Stimulated activated CD4-positive, alpha-beta T cell treated with anti-CD3 and anti-CD28 coated beads, Interleukin-1b, Interleukin-23, amount 100 ng/mL, for 1 hour (primary cell): ENCODE measurements at places on chromosomes 1 and 21.

DNA sequence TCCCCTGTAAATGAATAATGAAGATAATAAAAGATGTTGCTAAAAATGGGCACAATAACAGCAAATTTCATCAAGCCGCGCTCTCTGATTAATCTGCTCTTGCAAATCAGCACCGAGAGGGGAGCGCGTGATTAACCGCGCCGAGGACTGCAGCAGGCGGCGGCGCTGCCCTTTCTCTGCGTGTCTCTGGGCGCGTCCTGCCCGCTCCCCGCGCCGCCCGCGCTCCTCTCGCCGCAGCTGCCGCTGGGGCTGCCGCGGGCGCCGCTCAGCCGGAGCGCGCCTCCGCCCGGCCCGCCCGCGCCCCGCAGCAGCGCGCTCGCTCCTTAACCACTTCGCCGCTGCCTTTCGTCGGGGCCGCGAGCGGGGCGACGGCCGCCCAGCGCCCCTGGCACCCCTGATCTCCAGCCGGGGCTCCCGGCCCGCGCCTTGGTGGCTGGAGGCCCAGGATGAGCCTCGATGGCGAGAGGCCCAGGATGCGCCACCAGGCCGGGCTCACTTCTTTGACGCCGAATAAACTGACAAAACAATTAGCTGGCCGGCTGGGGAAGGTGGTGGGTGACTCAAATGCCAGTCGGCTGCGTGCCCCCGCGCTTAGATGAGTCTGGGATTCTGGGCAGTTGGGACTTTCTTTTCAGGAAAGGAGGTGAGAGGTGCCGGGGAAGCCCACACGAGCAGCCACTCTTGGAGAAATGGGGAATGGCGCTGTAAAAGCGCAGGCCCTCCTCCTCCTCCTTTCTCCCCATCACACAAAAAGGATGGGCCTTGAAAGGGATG, 221.4 kb upstream of the PKN2 start:
- no peak for DNase-seq

DNA sequence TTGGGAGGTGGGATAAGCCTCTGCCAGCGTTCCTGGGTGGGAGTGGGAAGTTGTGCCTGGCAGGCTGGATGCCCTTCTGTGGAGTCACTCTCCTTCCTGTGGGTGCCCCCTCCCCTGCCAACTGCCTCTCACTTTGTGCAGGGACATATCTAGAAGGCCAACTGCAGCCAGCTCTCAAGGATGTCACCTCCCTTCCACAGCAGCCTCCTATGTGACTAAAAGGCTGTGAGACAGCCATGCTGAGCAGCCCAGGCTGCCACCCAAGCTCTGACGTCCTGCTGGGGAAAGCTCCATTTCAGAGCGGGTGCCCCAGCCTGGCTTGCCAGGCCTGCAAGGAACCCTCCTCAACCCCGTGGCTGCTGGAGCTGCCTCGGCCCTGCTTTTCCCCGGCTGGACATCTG, 19.6 kb upstream of the SLC26A9 start:
- no peak for DNase-seq

GRCh38 chr1:232986527-232986922, 36.1 kb downstream of the NTPCR start:
- no peak for DNase-seq

DNA sequence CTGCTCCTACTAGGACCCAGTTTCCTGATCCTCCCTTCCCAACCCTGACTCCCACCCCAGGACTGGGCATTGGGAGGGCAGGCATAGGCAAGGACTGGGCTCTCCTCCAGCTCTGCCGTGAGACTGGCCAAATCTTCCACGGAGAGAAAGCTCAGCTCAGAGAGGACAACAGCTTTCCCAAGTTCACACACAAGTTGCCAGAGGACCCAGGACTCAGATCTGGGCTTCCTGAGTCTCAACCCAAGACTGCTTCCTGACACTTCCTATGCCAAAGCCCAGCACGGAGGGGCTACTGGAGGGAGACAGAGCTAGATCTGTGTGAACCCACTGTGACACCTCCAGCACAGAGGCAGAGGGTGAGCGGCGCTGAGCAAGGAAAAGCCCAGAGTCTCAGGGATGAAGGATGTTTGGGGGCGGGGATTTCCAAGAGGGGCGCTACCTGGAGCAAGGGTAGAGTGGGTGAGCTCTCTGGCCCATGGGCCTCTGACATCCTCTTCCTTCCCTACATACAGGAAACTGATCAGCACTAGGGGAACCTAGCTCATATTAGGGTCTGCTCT, 7.1 kb downstream of the PDZK1IP1 start:
- no peak for DNase-seq

- no peak for DNase-seq
Measured at GRCh38 chr1:172556461-172556860, 23.5 kb downstream of the SUCO start.

- no peak for DNase-seq
Measured at GRCh38 chr1:20078171-20078651, 8.2 kb downstream of the PLA2G5 start.

DNA sequence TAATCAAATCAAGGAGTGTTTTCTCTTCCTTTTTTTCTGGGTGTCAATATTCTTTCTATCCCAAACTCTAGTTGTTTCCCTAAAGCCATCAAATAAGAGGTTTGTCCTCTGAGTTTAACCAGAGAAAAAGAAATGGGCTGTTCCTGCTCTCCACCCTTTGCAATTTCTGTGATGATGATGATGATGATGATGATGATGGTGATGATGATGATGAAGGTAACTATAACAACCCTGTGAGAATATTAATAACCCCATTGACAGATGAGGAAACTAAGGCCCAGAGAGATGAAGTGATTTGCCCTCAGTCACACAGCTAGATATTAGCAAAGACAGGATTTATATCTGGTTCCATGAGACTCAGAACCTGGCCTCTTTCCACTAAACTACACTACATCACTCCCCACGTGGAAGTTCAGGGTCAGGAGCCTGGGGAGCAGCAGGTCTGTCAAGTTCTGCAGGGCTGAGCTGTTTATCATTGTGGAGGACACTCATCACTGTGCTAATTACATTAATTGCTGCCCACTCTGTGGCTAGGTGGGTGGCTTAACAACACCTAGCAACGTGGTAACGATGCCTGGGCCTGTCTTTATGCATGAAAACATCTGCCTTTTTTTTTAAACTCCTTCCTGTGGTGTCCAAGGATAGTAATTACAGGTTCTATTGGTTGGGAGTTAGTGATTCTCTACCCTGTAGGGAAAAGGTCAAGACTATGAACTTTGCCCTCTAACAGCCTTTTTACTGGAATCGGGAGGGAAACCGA, 19.0 kb upstream of the JUN start:
- DNase-seq = no peak

DNA sequence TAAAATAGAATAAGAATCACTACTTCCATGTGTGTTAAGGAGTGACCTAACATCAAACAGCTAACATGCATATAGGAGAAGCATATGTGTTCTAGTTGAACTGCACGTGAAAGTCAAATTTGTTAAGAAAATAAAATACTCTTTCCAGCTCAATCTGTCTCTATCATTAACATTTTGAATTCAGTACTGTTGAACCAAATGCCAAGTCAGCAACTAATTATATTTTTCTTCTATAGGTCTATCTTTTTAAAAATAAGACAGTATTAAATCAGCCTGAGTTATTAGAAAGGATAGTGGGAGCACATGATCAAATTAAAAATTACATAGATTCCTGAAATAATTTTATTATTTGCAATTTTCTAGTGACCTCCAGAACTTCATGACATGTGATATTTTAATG, 141.8 kb downstream of the NRIP1 start:
- no peak for DNase-seq

GRCh38 chr1:205319081-205320018, 2.2 kb downstream of the NUAK2 start:
- DNase-seq = no peak

DNA sequence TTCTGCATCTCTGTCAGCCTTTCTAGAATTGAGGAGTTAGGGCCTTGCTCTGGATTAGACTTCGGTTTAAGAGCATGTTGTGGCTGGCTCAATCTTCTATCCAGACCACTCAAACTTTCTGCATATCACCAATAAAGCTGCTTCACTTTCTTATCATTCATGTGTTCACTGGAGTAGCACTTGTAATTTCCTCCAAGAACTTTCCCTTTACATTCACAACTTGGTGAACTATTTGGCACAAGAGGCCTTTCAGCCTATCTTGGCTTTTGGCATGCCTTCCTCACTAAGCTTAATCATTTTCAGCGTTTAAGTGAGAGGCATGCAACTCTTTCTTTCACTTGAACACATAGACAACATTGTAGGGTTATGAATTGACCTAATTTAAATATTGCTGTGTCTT, 3.6 kb upstream of the HORMAD1 start:
- no peak for DNase-seq

DNA sequence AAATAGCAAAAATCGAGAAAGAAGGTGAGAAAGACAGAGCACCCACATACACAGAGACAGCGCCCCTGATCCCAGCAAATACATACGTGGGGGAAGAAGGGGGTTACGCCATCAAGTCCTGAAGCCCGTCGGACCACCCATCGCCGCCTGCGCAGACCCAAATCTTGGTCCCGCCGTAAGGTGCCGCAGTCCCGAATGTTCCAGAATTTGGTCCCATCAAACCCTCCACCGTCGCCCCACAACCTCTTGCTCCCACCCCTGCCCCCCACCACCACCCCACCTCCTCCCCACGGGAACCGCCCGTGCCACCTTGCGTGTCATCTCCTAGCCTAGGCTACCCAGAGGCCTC, 71.7 kb downstream of the CD46 start:
- no peak for DNase-seq

DNA sequence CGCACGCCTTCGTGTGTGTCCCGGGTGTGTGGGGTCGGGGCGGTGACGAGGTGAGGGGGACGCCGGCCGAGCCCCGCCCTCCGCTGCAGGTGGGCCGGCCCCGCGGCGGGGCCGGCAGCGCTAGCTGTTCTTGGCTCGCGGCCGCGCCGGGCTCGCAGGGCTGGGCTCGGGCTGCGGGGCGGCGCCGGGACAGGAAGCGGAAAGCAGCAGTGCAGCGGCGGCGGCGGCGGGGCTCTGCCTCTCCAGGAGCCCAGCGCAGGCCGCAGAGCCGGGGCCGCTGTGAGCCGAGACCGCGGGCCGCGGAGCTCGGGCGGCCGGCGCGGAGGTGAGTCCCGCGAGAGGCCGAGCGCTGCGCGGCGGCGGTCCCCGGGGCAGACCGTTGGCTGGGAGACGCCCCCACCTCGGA, at the start of gene VANGL1:
Gene VANGL1, plus strand, starts transcription at position 209 of the 406 bp plus-strand sequence. CDS start 9,444 bp downstream, outside the sequence.
- DNase-seq = no peak

GRCh38 chr1:187009320-187009719, 180.6 kb downstream of the PLA2G4A start:
- DNase-seq = no peak

DNA sequence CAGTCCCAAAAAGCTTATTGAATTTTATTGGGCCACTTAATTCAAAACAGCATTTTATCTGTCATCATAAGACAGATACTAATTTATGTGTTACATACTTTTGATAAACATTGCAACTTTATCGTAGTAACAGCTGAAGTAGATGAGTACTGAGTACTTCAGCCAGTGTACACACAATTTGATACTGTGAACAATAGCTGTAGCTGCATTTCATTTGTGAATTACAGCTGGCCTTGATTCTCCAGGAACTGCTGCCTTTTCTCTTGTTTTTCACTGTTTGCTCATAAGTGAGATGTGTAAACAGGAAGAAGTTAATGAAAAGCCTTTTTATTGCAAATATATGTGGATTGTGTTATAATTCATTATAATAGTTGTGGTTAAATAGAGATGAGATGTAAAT, 10.2 kb downstream of the UAP1 start:
- DNase-seq = no peak

DNA sequence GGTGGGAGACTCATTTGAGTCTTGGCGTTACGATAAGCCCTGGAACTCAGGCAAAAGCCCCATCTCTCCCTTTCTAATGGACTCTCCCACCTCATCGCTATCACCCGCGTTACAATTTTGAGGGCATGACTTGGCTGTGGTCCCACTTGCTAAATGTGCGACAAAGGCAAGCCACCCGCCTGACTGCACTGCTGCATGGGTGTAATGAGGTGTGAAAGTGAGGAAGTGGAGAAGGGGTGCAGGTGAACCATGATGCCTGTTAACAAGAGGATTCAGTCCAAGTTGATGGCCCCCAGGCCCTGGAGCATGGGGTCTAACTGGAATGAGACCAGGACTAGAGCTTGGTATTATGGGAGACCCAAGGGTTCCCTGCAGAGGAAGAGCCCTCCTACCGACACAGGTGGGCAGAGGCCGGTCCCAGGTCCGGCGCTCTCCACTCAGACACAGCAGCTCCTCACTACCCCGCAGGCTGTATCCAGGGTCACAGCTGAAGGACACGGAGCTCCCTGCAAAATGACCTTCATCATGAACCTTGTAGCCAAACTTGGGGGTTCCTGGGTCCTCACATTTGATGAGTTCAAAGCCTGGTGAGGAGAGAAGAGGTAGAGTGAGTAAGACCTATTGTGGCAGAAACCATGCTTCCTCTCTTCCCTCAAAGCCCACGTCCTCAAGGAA, 165.4 kb upstream of the HMGB4 start:
- no peak for DNase-seq

DNA sequence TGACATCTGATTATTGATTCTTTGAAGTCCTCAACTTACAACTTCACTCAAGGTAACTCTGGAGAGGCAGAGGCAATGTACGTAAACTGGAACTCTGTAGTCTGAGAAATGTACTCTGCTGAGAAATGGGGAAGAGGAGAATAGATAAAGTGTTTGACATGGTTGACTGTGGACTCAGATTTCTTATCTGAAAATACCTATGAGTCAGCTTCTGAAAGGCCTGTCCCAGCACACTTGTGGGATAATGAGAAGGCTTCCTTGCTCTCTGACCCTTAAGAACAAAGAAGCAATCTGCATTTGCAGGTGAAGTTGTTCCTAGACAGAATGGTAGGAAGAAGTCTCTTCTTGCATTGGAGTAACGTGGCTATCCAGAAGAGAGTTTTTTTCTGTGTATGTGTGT, 1573.5 kb downstream of the BRINP3 start:
- DNase-seq = no peak

DNA sequence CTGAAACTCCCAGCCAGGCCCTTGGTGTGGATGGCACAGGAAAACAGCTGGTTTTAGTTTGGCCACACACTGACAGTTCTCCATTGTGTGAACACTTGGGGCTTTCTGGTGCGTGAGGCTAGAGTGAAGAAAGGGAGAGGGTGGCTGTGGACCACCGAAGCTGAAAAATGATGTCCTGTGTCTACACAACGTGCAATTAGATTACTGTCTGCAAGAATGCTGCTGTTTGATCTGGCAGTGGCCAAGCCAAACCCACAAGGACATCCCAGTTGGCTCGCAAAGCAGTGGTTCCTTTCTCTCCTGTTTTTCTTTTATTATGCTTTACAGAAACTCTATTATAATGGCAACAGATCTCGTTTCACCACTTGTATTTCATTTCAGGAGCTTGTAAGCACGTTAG, 58.9 kb downstream of the ERG start:
- DNase-seq = no peak

- DNase-seq = no peak
Measured at GRCh38 chr1:206577626-206578025, 34.6 kb downstream of the EIF2D start.
